ENCODE measurements at places on chromosomes 3 and 15. TPM values are rescaled to one million over a fixed set of nuclear protein-coding genes. Genes with fewer than 3 reads are reported as not detected.

The CISH gene
- total RNA-seq, result 1.7 TPM

The ZNF501 gene
- 4.9 TPM for total RNA-seq

The MTHFS gene
- 36.9 TPM for total RNA-seq

The ZNF662 gene
- total RNA-seq, result not detected

The STARD9 gene
- 5.1 TPM for total RNA-seq

- no peaks in the 10 kb centered on the region for H3K4me1 ChIP-seq
- H3K27ac ChIP-seq, result no peak overlapping the region
- H3K27me3 ChIP-seq, result peaks cover 3% of the 10 kb centered on the region
- DNase-seq, result no peak
- H3K4me3 ChIP-seq, result no peak overlapping the region
Observed at GRCh38 chr3:194320744-194321243, 30.3 kb downstream of the CPN2 start.

DNA sequence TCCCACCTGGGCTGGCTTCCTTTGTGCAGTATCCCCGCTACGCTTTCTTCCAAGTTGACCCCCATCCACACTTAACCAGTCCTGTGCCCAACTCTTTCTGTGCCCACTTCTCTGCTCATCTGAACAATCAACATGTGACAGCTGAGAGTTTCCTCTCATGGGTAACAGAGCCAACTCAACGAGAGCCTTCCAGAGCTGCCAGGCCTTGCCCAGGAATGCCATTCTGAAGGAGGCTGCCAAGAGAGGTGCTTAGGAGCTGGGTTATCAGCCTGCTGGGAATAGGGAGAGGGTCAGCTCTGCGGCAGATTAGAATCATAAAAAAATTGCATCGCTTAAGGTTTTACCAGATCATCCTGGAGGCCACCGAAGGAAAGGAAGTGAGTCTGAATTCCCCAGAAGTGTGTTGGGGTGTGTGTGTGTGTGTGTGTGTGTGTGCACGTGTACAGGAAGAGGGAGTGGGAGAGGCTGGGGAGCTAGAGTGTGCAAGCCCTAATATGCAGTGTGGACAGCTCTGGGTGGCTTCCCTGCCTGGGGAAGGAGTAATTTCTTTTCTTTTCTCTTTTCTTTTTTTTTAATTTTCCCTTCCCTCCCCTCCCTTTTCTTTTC is 66.7 kb downstream of the ITGA11 start:
- H3K36me3 ChIP-seq, result no peaks in the 10 kb centered on the region
- no peaks in the 10 kb centered on the region for H3K27me3 ChIP-seq
- no peak for DNase-seq
- no peak overlapping the region for H3K4me3 ChIP-seq

DNA sequence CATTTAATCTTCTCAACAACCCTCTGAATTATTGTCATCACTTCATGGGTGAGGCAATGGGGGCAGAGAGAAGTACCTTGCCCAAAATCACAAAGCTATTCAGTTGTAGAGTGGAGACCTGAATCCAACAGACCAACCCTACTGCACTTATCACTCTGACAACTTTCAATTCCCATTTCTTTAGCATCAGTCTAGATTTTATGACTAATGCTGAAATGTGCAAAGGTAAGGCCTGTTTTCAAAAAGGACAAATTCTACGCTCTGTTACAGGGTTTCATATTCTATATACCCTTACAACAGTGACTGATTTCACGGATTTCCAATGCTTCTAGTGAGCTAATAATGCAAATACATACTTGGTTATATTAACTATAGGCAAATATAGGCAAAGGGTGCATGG is 286.0 kb downstream of the ADAMTS17 start:
- H3K27me3 ChIP-seq, result no peaks in the 10 kb centered on the region
- H3K36me3 ChIP-seq, result no peaks in the 10 kb centered on the region
- no peaks in the 10 kb centered on the region for H3K4me1 ChIP-seq
- no peak overlapping the region for H3K4me3 ChIP-seq
- no peak for DNase-seq

- H3K4me3 ChIP-seq, result no peak overlapping the region
- DNase-seq, result no peak
- H3K27me3 ChIP-seq, result no peaks in the 10 kb centered on the region
- peaks cover 2% of the 10 kb centered on the region for H3K4me1 ChIP-seq
- no peak overlapping the region for H3K27ac ChIP-seq
- H3K36me3 ChIP-seq, result peaks cover 5% of the 10 kb centered on the region
Observed at GRCh38 chr15:40302288-40302886, 5.3 kb downstream of the PLCB2 start.

GRCh38 chr3:113271189-113271588 is 59.8 kb downstream of the BOC start:
- no peak for DNase-seq
- H3K27ac ChIP-seq, result no peak overlapping the region

DNA sequence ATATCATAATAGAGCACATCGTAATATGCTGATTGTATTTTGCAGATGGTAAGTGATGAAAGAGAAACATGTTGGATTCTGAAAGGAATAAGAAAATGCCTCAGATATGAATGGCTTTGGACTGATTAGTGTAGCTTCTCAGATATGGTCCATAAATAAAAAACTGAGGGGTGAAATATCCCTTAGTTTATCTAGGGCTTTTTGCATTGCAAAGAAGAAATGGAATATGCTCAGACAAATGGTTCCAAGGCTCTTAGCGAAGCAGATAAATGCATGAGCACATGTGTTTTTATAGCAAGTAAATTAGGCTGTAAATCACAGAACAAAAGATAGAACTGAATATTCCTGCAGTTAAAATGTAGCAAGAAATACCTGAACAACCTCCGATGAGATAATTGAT is 820.9 kb upstream of the GRM7 start:
- no peaks in the 10 kb centered on the region for H3K27me3 ChIP-seq
- no peak for DNase-seq
- H3K4me3 ChIP-seq, result no peak overlapping the region
- peaks cover 21% of the 10 kb centered on the region for H3K36me3 ChIP-seq

- DNase-seq, result no peak
- no peak overlapping the region for H3K4me3 ChIP-seq
- H3K36me3 ChIP-seq, result no peaks in the 10 kb centered on the region
- H3K4me1 ChIP-seq, result no peaks in the 10 kb centered on the region
- no peaks in the 10 kb centered on the region for H3K27me3 ChIP-seq
Observed at GRCh38 chr3:50587373-50587772, 18.1 kb downstream of the HEMK1 start.

DNA sequence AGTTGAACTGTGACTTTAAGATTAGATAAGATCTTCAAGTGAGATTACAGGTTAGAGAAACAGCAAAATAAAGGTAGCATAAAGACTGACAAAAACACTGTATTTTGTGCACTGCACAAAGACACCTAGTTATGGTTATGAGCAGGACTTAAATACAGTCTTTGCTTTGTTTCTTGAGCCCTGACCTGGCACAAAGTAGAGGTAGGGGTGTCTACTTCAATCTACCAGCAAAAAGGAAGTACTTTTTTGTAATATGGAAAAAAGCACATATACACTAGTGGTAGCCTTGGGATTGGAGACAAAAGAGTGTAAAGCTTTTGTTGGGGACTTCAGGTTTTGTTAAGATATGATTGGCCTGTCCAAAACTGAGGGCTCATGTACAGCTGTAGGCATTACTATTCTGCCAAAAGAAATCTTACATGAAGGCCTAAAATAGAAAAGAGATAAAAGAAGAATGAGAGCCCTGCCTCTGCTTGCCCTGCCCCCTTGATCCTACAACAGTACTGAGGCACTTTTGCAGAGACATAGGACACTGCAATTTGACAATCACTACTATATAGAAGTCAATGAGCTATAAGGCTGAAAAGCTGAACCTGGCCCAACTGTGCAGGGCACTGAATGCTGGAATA is 194.3 kb downstream of the CBLB start:
- DNase-seq, result no peak
- peaks cover 29% of the 10 kb centered on the region for H3K36me3 ChIP-seq
- no peaks in the 10 kb centered on the region for H3K4me1 ChIP-seq

GRCh38 chr15:94066046-94066445 is 165.3 kb upstream of the MCTP2 start:
- no peaks in the 10 kb centered on the region for H3K27me3 ChIP-seq
- DNase-seq, result no peak
- no peaks in the 10 kb centered on the region for H3K4me1 ChIP-seq
- no peak overlapping the region for H3K27ac ChIP-seq
- peaks cover 7% of the 10 kb centered on the region for H3K36me3 ChIP-seq

- no peak for DNase-seq
- peaks cover 7% of the 10 kb centered on the region for H3K36me3 ChIP-seq
- H3K27me3 ChIP-seq, result no peaks in the 10 kb centered on the region
- H3K4me1 ChIP-seq, result no peaks in the 10 kb centered on the region
- H3K27ac ChIP-seq, result no peak overlapping the region
Observed at GRCh38 chr3:180447136-180447535, 154.8 kb upstream of the TTC14 start.

GRCh38 chr3:13121553-13122001 is 48.3 kb upstream of the IQSEC1 start:
- H3K4me1 ChIP-seq, result no peaks in the 10 kb centered on the region
- no peak overlapping the region for H3K27ac ChIP-seq
- H3K27me3 ChIP-seq, result no peaks in the 10 kb centered on the region
- H3K4me3 ChIP-seq, result no peak overlapping the region
- DNase-seq, result no peak
- H3K36me3 ChIP-seq, result no peaks in the 10 kb centered on the region

All from H9 (cell line).